ENCODE measurements at places on chromosomes 1 and 21.

- no peak for DNase-seq
Observed at GRCh38 chr1:177945943-177946650, 23.8 kb downstream of the SEC16B start.

GRCh38 chr1:53091841-53092645 lies 30.0 kb downstream of the PODN start:
- DNase-seq: no peak

- DNase-seq: no peak
Observed at GRCh38 chr1:1374589-1374928, 448 bp downstream of the AURKAIP1 start.

- DNase-seq: no peak
Observed at GRCh38 chr1:99650030-99650429, 4.1 kb downstream of the PALMD start.

GRCh38 chr1:83742446-83742845 lies 256.5 kb downstream of the TTLL7 start:
- DNase-seq: no peak

DNA sequence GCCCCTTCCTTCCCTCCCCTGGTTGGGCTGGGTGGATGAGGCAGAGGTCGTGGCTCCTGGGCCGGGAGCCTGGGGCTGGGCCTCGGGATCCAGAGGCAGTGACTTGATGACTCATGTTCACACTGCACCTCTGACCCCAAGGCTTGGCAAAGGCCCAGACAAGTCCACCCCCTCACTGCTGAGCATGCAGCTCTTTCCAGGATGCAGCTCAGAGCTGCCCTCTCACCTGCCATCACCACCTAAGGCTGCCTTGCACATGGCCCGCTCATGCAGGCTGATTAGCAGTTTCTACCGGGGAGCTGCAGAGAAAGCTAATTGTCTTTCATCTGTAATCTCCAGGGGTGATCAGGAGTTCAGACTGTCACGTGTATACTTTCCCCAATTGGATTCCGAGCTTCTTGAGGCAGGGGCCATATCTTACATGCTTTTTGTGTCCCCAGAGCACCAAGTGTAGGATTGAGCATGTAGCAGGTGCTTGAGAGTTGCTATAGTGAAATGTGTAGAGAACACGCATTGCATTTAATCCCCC lies 62.1 kb downstream of the LRRN2 start:
- DNase-seq: no peak

GRCh38 chr1:88013485-88013884 lies 670.6 kb upstream of the PKN2 start:
- DNase-seq: no peak

- DNase-seq: no peak
Observed at GRCh38 chr1:181655756-181656155, 172.4 kb downstream of the CACNA1E start.

GRCh38 chr1:116573431-116574095 lies 2.7 kb upstream of the CD58 start:
- DNase-seq: no peak

DNA sequence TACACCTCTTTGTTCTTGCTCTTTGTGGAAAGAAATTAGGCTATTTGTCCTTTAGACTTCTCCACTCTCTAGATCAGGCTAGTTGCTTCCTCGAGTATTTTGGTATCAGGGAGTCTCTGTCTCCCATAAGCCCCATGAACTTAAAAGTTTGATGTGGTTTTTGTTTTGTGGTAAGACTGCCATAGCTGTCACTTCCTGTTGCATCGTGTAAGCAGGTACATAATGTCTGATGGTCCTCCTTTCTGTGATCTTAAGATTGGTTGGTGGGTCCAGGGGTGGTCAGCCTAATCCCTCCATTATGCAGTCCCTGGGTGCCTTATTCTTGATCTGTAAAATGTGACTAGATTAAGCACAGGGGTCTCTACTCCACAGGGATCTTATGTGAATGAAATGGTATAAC lies 23.1 kb downstream of the CD53 start:
- DNase-seq: peak; percentile 60

GRCh38 chr1:107535091-107535490 lies 394.3 kb downstream of the NTNG1 start:
- DNase-seq: no peak

DNA sequence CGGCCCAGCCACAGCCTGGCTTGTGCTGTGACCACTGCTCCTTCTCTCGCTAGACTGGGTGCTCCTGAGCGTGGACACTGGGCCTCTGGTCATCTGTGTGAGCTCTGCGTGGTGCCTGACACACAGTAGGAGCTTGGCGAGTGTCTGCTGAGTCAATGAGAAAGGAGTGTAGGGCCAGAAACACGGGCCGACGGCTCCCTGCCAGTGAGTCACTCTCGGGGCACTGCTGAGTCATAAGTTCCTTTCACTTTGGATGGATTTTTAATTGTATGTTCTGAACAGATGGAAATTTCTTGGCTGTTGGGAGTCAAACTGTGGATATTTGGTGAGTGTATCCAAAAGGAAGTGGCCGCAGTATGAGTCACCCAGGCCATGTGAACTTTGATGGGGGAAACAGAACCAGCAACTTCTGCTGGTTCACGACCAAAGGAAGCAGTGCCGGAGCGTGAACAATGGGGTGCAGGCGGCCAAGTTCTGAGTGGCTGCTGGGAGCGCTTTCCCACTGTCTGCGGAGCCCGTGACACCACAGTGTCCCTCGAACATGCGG lies 41.0 kb upstream of the COL18A1 start:
- DNase-seq: no peak

DNA sequence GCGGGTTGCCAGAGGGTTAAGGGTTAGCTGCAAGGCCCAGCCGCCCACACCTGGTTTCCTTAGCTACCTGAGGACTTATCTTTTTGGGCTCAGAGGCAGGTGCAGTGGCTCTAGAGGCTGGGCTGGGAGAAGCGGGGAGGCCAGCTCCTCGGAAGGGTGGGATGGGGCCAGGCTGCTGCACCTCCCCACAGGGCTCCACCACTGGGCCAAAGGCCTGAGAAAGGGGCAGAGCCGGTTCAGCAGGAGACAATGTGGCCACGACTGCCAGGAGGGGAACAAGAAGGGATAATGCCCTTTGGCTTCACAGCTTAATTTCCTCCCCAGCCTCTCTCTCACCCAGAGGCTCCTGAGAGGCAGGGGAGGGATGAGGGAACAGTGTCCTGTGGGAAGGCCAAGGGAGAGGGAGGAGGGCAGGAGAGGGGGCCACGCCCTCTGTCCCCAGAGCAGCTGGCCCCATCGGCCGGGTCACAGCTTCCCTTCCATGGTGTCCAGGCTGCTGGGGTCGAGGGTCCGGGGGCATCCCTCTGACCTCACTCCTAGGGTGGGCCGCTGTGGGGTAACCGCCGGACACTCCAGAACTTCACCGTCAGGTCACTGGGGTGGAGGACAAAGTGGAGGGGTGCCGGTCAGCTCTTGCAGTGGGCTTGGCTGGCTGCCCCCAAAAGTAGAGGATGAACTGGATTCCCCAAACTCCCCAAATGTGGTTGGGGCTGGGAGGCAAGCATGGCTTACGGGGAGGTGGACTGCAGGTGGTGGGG lies 50.4 kb downstream of the KIF21B start:
- no peak for DNase-seq

DNA sequence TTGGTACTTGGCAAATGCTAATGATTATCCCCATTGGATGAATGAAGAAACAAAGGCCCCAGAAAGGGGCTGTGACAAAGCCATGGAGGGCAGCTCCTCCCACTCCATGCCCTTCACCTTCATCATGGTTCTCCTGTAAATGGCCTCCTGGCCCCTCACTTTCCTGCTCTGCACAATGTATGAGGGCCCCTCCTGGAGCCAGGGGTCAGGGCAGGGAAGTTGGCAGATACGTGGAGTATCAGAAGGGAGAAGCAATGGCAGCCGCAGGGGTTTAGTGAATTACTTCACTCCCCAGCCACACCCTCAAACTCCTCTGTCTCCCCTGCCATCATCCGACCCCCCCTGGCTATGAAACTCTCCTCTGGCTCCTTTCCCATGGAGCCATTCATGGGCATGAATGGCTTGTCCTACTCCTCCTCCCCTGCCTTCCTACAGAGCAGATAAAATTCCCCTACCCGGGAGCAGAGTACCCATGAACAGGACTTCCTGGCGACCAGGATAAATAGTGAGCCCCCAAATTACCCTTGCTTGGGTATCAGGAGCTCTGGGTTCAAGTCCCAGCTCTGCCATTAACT lies 86.3 kb downstream of the CAMK2N1 start:
- DNase-seq: no peak

GRCh38 chr21:44064852-44065403 lies 42.3 kb upstream of the PWP2 start:
- DNase-seq: no peak

- no peak for DNase-seq
Observed at GRCh38 chr1:90716552-90717355, at the start of gene BARHL2. BARHL2 (minus strand) TSS chr1:90717302; CDS start chr1:90717195, 107 bp downstream.

DNA sequence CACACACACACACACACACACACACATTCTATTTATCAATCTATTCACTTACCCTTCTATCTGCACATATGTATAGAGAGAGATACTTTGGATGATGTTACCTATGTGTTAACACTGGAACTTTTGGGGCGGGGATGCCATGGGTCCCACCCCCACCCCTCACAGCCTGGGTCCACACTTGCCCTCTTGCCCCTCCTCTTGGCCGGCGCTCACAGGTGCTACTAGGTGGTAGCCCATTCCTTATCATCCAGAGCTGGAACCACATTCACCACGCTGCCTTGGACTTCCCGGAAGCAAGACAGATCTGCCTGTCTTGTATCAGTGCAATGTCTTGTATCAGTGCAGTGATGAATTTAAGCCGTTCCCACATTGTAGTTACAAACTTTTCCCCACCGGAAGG lies 85.1 kb downstream of the LBR start:
- DNase-seq: no peak

GRCh38 chr21:43849532-43850299 lies 15.3 kb upstream of the AGPAT3 start:
- DNase-seq: no peak

GRCh38 chr1:70143048-70143659 lies 62.2 kb downstream of the LRRC40 start:
- DNase-seq: no peak

GRCh38 chr1:183385340-183386144 lies 32.6 kb downstream of the NMNAT2 start:
- DNase-seq: no peak

- DNase-seq: no peak
Observed at GRCh38 chr1:223135176-223135942, 7.7 kb downstream of the TLR5 start.

GRCh38 chr1:200644021-200644420 lies 23.5 kb upstream of the KIF14 start:
- DNase-seq: no peak

DNA sequence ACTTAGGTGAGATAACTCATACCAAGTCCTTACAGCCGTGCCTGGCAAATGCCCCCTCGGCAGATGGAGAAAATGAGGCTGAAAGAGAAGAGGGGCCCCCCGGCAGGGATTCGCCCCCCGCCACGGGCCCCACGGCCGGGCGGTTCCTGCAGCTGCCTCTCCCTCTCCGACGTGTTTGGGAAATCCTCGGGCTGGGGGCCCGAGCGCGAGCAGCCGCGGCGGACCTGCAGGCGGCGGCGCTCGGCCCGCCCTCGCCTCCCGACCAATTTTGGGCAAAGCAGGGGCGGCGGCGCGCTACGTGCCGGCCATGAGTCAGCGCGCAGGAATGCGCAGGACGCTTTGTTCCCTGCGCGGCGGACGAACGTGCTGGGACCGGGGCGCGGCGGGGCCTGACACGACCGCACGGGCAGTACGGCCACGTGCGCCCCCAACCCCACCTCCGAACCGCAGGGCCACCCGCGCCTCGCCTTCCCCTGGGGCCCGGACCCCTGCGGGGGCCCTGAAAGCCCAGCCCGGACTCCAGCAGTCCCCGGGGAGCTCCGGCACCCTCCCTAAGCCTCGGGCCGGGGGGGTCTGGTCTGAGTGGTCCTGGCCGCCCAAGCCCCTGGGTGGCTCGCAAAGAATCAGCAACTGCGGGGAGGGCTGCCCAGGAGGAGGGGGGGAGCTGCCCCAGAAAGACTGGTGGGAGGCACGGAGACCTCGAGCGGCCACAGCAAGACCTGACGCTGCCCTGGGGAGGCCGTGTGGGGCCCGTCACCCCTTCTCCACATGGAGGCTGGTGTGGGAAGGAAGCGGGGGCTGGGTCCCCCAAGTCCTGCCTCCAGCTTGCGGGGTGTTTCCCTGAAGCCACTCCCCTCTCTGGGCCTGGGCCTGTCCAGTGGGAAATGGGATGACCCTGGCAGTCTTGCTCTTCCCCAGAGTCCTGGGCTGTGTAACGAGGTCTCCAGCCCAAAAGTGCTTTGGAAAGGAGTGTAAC lies 11.9 kb upstream of the EDN2 start:
- DNase-seq: no peak

- DNase-seq: no peak
Observed at GRCh38 chr1:111604931-111605330, 14.7 kb upstream of the RAP1A start.

DNA sequence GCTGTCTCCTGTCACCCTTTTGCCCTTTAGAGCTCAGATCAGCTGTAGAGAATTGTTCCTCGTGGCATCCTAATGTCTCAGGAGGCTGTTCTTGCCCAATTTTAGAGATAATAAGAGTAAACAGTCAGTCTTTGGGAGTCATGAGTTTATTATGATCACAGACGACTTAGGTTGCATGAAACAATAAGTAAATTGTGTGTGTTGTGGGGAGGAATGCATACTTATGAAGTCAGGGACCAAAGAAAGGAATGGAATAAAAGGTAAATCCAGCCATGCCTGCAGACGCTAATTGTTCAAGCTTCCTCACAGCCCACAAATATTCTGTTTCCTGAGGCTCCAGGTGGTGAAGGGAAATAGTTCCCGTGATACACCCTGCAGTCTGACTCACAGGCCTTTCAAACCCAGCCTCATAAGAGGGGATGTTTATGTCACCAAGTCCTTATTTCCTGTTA lies 897 bp downstream of the EPHX4 start:
- DNase-seq: no peak

DNA sequence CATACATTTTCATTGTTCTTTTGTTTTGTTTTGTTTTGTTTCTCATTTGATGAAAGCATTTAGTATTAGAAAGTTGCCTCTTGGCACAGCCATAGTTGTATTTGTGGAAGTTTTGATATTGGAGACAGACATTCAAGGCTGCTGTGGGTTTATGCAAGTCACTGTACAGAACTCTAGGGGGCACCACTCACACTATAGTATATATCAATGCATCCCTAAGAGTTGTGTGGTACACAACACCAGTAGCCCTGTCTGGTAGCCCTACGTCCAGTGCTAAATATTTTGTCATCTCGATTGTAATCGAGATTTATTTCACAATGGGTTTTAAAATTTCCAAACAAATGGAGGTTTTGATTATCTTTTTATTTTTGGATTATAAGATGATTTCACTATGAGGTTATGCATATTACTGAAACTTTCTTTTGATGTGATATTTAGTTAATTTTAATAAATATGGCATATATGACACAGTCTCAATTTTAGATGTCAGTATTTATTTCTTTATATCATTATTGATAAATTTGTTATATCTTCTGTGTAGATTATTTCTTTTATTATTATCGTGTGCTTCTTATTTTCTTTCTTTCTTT lies 112.2 kb downstream of the NR5A2 start:
- DNase-seq: peak; percentile 24

- no peak for DNase-seq
Observed at GRCh38 chr1:228493141-228494043, 6.2 kb downstream of the RNF187 start.

All from central memory CD4-positive, alpha-beta T cell (primary cell).